Activated T-cell treated with anti-CD3 and anti-CD28 coated beads for 24 hours (primary cell): ENCODE measurements at places on chromosomes 7 and 10.

DNA sequence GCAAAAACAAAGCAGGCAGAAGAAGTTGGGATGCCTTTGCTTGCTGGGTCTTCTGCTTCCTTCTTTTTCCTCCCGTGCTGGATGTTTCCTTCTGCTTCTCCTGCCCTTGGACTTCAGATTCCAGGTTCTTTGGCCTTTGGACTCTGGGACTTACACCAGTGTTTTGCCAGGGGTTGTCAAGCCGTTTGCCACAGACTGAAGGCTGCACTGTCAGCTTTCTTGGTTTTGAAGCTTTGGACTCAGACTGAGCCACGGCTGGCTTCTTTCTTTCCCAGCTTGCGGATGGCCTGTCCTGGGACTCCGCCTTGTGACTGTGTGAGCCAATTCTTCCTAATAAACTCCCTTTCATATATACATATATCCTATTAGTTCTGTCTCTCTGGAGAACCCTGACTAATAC, 11.3 kb upstream of the LCOR start:
- DNase-seq = no peak

GRCh38 chr7:92489634-92490033, 11.9 kb upstream of the ERVW-1 start:
- DNase-seq = no peak

DNA sequence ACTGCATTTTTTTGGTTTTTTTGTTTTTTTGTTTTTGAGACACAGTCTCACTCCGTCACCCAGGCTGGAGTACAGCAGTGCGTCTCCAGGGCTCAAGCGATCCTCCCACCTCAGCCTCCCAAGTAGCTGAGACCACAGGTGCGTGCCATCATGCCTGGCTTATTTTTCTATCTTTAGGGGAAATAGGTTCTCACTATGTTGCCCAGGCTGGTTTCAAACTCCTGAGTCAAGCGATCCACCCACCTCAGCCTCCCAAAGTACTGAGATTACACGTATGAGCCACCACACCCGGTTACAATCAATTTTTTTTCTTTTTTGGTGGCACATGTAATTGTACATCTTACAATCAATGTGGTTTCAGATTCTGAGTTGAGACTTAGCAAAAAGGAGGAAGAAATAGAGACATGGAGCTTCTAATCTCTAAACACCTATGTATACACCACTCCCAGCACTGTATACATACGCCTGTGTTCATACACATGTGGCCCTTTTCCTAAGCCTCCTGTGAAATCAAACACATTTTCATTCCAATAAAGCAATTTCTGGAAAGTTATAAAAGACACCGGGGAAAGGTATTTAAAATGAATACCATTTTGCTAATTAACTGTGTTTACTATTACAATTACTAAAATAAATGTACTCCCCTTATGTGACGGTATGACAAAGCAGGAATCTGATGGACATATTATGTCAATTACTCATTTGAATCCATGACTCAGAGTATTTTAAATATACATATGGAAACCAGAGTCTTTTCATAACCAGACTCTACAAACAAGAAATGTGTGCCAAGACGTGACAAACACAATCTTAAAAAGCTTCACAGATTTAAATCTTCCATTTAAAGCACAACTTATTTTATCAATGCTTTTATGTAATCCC, 40.9 kb downstream of the SMURF1 start:
- no peak for DNase-seq

DNA sequence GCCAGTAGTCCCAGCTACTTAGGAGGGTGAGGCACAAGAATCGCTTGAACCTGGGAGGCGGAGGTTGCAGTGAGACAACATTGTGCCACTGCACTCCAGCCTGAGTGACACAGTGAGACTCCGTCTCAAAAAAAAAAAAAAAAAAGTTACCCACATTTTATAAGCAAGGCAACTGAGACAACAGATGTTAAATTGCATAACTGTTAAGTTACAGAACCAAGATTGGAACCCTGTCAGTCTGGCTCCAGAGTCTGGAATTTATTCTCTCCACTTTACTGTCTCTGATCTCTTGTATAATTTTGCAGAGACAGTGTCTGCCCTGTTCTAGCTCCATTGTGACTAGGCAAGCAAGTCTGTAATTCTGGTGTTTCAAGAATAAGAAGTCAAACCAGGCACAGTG, 6.2 kb upstream of the ITGB1 start:
- DNase-seq = no peak

- DNase-seq = no peak
Measured at GRCh38 chr10:6400331-6400730, 179.7 kb downstream of the PRKCQ start.

- DNase-seq = no peak
Measured at GRCh38 chr10:32941357-32941756, 16.7 kb downstream of the ITGB1 start.

DNA sequence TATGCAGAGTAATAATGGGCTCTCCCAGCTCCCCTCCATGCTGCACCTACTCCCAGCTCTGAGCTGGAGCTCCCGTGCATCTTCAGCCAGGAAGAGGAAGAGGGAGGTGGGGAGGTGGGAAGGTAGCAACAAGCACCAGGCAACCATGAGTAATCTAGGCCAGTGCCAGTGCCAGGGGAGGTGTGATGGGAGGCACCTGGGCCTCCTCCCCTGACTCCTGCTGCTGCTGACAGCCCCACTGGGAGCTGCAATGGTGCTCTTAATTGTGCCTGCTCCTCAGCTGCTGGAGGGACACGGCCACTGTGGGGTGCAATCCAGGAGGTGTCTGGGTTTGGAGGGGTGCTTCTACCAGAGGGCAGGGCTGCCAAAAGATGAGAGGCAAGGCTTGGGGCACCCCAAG, 243.0 kb downstream of the PLXNA4 start:
- no peak for DNase-seq

DNA sequence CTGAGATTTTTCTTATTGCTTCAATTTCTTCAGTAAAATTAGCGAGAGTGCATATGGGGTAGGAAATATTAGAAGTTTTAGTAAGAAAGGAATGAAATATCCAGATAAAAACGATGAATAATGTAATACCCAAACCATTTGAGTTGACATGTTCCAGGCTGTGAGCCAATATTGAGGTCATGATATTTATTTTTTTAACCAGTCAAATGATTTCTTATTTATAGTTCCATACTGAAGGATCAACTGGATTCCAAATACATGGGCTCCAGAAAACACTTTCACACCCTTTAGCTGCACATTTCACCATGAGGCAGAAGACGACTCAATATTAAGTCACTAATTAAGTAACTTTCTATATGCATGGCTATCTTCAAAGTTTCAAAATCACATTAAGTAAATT, 312.5 kb downstream of the PPP1R3A start:
- no peak for DNase-seq

- DNase-seq = no peak
Measured at GRCh38 chr7:30188811-30189210, 54.0 kb downstream of the MTURN start.

DNA sequence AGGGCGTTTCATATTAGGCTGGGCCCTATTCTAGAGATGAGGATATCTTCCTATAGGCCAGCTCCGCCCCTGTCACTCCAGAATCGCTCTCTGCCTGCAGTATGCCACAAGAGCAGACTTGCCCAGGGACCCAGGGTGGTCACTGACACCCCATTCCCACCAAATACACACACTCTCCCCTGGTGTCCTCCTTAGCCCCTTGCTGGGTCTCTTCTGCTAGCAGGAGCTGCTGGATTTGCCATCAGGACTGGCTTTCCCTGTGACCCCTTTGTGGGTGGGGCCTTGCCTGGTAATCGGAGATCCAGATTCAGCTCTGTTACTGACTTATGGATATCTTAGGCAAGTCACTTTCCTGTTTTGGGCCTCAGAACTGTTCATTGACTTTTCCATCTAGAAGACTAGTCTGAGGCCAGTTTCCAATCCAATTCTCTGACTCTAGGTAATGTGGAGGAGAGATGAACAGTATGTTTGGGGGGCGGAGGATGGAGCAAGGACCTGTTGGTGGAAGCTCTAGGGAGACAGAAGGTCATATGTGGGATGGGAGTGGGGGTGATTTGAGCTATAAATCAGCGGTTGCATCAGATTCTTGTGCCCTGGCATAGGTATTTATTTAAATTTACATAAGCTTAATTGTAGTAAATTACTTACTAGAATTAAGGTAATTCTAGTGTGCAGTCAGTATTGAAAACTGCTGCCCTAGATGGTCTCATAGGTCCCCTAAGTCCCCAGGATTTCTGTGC, 1.6 kb downstream of the TSPAN15 start:
- DNase-seq = no peak

DNA sequence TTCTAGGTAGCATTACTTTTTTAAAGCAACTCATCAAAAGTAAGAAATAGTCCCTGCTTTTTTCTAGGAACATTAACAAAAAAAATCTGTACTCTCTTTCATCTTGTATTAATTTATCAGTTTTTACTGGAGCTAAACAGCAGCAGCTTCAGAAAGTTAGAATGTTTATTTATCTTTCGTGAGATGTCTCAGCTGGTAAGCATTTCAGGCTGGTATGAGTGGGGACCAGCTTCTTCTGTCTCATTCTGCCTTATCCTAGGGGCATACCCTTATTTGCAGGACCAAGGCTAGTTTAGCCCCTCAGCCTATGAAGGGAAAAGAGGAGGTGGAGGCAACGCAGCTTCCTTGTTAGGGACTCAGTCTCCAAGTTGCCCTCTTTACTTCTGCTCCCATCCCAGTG, 35.1 kb downstream of the LANCL2 start:
- DNase-seq = no peak

- no peak for DNase-seq
Measured at GRCh38 chr7:155408651-155409586, 49.0 kb upstream of the EN2 start.

DNA sequence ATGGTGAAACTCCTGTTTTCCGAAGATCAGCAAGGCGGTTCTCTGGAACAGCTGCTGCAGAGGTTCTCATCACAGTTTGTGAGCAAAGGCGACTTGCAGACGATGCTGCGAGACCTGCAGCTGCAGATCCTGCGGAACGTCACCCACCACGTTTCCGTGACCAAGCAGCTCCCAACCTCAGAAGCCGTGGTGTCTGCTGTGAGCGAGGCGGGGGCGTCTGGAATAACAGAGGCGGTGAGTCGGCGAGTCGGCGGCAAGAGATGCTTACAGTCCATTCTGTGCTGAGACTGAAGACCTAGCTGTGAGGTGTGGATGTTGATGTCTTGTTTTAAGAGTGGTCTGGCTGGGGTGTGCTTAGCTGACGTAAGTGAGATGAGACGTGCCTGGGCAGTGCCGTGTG, 16.2 kb upstream of the GET4 start:
- DNase-seq = no peak

DNA sequence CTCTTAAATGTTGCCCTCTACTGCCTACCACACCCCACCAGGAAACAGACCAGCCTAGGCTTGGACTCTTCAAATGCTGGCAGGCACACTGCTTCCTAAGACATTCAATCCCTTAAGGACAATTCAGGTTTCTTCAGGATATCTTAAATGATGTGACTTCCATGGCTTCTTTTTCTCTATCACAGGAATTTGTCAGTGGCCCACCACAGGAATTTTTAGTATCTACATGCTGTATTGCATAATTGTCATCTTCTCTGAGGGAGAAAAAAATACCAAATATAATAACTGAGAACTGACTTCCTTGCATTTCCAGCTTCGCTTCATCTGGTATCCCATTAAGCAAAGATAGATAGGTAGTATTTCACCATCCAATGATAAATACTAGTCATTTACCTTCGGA, 129.3 kb downstream of the WNT2 start:
- no peak for DNase-seq

- DNase-seq = no peak
Measured at GRCh38 chr7:104341546-104341945, 13.1 kb downstream of the LHFPL3 start.

- no peak for DNase-seq
Measured at GRCh38 chr7:78146546-78146945, 348.0 kb downstream of the PHTF2 start.

- DNase-seq = no peak
Measured at GRCh38 chr10:84152769-84153168, 13.5 kb downstream of the GHITM start.

- no peak for DNase-seq
Measured at GRCh38 chr10:62652114-62652513, 152.4 kb upstream of the ADO start.

- no peak for DNase-seq
Measured at GRCh38 chr7:39515534-39516228, 50.5 kb upstream of the YAE1 start.

GRCh38 chr7:110105307-110105706, 985.6 kb upstream of the LRRN3 start:
- DNase-seq = no peak

GRCh38 chr7:69723663-69724062, 125.4 kb downstream of the AUTS2 start:
- no peak for DNase-seq

DNA sequence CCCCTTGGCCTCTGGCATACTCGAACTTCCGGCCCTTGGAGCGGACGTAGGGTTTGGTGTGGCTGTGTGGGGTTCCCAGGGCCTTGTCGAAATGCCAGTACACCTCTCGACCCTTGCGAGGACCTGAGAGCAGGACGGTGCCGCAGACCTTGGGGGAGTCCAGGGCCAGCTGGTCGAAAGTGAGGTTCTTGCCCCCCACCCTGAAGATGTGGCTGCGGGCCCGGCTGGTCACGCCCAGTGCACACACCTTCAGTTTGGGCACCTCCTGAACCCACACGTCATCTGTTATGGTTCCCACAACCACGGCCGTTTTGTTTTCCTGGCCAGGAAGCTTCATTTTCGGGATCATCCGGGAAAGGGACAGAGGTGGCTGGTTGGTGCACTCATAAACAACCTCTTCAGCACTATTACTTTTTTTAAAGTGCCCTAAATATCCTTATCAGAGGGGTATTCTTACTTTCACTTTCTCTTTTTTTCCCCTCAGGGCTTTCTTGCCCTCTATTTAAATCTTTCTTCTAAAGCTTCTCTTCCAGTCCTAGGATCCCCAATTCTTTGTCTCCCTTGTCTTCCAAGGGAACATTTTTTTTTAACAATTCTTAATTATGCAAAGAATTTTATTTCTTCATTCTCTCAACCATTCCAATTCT, 44.9 kb upstream of the FAM3C start:
- DNase-seq = no peak

- DNase-seq = no peak
Measured at GRCh38 chr10:126878594-126878993, 26.6 kb upstream of the DOCK1 start.

DNA sequence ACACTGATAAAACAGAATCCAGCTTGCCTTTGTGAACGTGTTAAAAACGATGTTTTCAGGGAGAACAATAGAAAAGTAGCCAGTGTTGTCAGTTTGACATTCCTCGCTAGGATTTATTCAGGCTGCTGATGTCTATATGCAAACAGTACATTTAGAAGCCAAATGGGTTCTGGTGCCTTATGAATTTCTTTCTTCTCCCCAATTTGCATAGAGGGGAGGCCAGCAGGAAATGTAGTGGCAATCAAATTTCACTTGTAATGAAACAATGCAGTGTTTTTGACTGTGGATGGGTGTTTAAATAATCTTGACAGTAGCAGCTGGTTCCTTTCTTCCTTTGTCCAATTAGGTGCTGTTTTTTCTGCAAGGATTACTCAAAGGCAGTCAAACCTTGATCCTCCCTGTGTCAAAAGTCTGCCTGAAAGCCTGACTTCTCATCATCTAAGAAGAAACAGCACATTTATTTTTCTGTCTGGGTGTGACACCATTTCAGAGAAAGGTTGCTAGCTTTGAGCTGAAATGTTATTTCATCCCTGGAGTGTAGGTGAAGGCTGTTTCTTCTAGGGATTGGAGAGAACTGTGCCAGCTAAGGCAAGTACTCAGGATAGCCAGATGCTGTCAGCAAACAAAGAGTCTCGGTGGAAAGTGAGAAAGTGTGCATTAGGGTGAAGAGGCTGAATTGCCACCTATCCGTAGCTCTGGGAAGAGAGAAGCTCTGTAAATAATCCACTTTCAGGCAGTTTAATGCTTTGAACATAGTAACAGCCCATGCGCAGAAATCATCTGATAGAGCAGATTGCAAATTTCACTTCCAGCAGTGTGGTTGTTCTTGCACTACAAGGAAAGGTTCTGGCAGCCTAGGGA, 36.6 kb upstream of the ZNRF2 start:
- DNase-seq = no peak
